ENCODE measurements at places on chromosomes 3 and 15. TPM values are rescaled to one million over a fixed set of nuclear protein-coding genes. Genes with fewer than 3 reads are reported as not detected.

The ARGFX gene
- total RNA-seq, result not detected

- no peak for DNase-seq
These were observed 82.6 kb upstream of the RAP2B start for GRCh38 chr3:153079386-153079785.

DNA sequence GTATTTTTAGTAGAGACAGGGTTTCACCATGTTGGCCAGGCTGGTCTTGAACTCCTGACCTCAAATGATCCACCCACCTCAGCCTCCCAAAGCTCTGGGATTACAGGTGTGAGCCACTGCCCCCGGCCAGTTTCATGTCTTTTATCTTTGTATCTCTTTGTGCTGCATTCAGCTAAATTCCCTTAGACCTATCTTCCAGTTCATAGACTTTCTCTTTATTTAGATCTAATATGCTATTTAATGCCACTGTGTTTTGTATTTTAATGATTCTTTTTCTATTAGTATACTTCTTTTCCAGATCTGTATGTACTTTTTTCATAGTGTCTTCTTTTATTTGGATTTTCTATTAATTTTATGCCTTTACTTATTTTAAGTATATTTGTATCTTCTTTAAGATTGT lies 14.9 kb downstream of the MINAR1 start:
- DNase-seq, result no peak

DNA sequence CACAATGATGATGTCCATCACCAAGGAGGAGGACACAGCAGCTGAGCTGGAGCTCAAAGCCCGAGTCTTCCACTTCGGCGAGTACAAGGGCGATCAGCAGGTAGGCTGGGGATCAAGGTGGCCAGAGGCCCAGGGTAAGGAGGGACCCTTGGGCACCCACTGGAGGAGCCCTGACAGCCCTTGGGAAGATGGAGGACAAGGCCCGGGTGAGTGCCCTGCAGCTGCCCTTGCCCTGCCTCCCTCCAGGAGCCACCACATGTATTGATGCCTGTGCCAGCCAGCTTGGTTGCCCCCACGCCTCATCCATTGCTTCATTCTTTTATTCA lies 38.4 kb downstream of the CFAP100 start:
- DNase-seq, result no peak

GRCh38 chr3:110625201-110625747 lies 446.3 kb upstream of the NECTIN3 start:
- DNase-seq, result no peak

GRCh38 chr15:36529296-36530011 lies 50.0 kb upstream of the CDIN1 start:
- DNase-seq, result no peak

Measured in MG63 (cell line).